ENCODE measurements at places on chromosomes 11 and 22.

DNA sequence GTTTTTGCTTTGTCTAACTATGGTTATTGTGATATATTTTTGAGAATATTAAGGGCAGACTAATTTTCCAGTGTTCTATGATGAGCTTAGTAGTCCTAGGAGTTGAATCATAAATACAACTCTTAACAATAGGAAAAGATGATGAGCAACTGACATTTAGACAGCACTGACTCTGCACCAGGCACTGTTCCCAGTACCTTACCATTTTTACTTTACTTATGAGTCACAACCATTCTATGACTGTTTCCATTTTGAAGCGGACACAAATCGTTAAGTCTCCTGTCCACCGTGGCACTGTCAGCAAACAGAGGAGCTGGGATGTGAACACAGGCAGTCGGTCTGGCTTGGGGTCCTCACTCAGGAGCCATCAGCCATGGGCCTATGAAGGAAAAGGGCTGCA is 3.4 kb upstream of the SCGB2A2 start:
- no peak for DNase-seq

- no peak for DNase-seq
Observed at GRCh38 chr11:69546735-69547370, 65.4 kb downstream of the LINC01488 start.

DNA sequence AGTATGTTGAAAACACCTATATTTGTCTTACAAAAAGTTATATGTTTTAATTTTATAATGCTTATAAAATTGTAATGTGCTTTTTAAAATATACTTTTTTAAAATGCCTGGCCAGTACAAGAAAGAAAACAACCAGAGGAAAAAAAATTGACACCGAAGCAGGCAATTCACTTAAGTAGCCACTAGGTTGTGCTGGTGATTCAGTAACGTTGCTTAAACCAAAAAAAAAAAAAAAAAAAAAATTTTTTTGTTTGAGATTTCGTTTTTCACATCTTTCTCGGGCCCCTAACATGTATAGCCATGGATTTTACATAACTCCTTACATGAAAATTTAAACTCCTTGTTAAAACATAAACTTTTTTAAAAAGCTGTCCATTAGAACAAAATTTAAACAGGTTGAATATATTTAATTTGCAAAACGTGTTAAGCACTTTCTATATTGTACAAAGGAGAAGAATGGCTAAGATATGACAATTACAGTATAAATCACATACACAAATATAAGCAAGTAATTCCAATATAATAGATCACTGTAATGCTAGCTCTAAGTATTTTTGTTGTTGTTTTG is 9.2 kb downstream of the OR8B4 start:
- DNase-seq = no peak

DNA sequence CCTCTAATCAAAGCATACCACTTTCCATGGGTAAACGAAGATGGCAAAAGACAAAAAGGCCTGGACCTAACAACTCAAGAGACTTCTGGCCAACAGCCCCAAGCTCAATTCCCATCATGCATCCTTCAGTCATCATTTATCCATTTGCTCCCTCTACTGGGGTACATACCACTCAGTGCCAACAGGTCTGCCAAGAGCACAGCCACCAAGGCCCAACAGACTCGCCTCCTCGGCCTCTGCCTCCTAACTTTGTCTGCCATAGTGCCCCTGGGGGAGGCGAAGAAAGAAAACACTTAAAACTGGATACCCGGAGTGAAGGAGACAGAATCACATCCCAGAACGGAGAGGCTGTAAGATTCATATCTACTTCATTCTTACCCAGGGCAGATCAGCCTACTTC is 1.1 kb downstream of the HYOU1 start:
- no peak for DNase-seq

DNA sequence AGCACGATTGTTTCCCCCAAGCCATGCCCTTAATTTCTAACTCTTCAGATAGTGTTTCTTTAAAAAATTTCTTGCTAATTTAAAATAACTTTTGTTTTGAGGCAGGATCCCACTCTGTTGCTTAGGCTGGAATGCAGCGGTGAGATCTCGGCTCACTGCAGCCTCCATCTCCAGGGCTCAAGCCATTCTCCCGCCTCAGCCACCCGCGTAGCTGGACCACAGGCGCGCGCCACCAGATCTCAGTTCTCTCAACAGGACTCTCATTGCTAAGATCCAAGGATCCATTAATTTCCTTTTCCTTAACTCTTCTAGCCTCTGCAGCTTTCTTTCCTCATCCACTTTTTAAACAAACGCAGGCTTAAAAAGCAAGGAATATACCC is 327 bp upstream of the MED17 start:
- DNase-seq = no peak

Data from islet precursor cell (in vitro differentiated cells).